Hindlimb muscle (tissue), 1 donor: ENCODE measurements at places on chromosomes 3 and 15.

DNA sequence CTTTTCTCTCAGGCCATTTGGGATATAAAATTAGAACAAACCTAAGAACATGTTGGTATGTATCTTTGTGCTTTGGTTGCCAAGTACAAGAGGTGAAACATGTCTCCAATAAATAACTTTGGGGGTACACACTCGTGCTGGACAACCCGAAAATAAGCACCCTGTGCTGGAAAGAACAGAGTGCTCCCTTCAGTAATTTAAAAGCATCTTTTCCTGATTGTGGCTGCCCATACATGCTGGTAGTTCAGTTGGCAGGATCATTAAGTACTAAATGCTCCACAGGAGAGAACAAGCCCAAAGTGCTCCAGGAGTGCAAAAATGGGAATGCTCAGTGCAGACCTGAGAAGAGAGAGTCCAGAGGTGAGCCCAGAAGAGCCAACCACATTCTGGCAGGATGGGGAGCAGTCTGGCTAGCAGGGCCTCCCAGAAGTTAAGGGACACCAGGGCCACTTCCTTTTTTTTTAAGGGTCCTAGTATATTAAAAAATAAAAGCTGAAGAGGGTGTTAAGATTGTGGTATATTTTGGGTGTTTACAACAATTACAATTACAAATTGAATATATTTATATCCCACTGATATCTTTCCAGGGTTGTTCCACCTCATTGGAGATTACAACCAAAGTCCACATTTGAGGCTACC, 48.6 kb upstream of the SSR3 start:
- DNase-seq, result no peak

GRCh38 chr3:16789344-16790120, 95.2 kb upstream of the PLCL2 start:
- no peak for DNase-seq

DNA sequence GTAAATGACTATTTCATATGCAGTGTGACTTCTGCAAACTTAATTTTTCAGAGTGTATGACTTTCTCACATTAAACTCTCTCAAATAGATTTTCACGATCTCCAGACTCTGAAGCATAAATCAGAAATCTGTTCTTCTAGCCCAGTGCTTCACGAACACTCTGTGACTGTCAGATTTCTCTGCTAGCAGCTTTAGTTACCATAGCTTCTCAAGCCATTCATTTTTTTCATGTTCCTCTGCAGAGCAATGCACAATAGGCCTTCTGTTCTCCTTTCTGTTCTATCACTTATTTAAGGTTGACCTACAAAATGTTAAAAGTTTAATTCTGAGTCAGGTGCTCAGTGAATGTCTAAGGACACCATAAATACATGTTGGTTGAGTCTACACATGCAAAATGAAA, 1102.2 kb downstream of the TUSC7 start:
- no peak for DNase-seq

GRCh38 chr3:160302806-160303205, 77.6 kb downstream of the C3orf80 start:
- DNase-seq, result no peak

DNA sequence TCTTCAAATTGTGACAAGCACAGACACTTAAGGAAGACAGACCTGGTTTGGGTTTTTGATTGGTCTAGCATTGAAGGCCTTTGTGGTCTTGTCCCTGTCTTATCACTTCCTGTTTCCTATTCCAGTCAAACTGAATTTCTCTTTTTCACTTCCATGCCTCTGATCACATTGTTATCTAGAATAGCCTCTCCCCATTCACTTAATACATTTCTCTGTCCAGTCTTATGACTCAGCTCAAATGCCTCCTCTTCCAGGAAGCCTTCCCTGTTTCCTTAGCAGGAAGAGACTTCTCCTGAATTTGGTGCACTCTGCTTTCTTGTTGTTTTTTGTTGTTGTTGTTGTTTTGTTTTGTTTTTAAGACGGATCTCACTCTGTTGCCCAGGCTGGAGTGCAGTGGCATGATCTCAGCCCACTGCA, 45.5 kb downstream of the LIMD1 start:
- no peak for DNase-seq

- no peak for DNase-seq
These were observed 6.0 kb upstream of the ALPK3 start for GRCh38 chr15:84811151-84811550.

GRCh38 chr15:41683955-41684354, 23.8 kb downstream of the MGA start:
- no peak for DNase-seq

- DNase-seq, result no peak
These were observed 54.5 kb upstream of the SAMMSON start for GRCh38 chr3:69944931-69945493.

DNA sequence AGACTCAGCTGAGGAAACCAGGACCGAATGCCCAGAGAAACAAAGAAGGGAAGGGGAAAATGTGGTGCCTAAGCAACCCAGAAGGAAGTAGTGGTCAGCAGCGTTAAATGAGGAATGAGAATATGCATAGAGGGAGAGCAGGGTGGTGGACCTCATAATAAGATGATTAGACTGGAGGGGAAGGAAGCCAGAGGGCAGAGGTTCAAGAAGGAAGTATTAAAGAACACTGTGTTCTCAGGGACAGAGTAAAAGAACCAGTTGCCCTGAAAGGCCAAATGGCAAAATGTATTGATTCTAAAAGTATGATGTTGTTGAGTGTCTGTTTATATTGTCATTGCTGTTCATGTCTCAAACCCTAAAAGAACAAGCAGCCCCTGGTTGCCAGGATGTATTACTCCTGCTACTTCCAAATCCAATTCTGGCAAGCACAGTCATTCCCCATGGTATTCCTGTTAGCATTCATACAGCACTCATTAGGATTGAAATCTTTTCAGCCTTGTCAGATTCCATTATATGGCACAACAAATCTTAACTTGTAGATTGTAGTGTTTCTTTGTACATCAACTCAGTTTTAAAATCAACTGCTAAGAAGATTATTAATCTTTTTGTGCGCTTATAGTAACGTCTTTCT, 23.4 kb downstream of the P2RY1 start:
- no peak for DNase-seq

- DNase-seq, result no peak
These were observed 369.3 kb upstream of the ONECUT1 start for GRCh38 chr15:53159458-53159857.

DNA sequence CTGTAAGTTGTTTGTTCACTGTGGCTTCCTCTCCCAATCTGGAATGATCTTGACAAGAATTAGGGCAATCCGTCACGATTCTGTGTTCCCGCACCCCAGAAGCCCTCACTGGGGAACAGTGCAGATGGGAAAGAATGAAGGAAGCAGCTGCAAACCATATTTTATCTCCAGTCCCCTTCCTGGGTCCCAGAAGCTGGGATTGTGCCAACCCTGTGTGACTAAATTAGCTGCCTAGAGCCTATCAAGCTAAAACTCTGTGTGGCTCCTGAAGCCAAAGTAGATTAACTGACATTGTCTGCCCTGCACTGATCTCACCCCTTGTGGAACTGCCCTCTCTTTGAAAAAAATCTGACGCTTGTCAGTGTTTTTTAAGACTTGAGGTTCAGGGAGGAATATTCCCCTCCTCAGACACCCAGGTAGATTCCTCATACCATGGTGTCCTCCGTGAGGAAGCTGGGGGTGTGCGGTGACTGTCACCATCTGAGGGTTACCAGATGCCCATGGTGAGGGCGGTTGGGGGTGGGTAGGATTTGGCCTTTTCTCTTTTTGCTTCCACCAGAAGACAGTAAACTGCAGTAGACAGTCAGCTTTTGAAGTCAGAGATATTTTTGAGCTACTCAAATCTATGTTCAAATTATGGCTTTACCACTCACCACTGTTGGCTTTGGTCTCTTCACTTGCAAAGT, 358.3 kb upstream of the TPM1 start:
- DNase-seq, result peak; percentile 51

- DNase-seq, result no peak
These were observed 148.0 kb downstream of the DIPK2A start for GRCh38 chr3:144119633-144120032.

DNA sequence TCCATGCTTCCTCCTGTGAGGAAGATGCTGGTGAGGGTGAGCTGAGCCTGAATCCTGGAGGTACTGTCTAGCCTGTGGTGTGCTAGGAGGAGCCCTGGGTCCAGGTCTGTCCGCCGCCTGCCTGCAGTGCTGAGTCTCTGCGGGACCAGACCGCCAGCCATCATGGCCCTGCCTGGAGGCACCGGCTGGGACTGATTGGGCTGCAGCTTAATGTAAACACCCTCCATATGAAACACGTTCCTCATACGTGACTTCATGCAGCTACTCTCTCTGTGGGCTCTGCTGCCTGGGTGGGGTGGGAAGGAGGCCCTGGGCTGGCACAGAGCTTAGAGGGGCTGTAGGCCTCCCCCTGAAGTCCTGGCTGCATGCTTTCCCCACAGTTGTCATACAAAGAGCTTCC, 67.4 kb downstream of the FBLN2 start:
- DNase-seq, result no peak

DNA sequence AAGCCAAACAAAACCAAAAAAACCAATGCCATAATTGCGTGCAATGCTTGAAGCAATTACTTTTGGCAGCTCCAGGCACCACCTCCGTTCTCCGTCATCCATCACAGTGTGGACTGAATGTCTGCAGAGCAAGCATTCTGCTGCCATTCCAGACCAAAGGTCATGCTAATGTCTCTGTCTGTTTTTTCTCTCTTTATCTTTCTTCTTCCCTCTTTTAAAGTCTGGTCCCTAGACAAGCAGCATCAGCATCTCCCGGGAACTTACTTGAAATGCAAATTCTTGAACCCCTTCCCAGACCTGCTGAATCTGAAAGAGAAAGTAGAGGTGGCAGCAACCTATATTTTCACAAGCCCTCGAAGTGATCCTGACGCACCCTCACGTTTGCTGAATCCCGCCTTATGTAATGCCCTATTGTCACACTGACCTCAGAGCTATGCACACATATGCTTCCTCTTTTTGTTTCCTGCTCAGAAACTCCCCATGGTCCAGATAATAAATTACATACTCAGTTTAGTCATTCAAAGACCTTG, 297.3 kb upstream of the PROK2 start:
- no peak for DNase-seq

DNA sequence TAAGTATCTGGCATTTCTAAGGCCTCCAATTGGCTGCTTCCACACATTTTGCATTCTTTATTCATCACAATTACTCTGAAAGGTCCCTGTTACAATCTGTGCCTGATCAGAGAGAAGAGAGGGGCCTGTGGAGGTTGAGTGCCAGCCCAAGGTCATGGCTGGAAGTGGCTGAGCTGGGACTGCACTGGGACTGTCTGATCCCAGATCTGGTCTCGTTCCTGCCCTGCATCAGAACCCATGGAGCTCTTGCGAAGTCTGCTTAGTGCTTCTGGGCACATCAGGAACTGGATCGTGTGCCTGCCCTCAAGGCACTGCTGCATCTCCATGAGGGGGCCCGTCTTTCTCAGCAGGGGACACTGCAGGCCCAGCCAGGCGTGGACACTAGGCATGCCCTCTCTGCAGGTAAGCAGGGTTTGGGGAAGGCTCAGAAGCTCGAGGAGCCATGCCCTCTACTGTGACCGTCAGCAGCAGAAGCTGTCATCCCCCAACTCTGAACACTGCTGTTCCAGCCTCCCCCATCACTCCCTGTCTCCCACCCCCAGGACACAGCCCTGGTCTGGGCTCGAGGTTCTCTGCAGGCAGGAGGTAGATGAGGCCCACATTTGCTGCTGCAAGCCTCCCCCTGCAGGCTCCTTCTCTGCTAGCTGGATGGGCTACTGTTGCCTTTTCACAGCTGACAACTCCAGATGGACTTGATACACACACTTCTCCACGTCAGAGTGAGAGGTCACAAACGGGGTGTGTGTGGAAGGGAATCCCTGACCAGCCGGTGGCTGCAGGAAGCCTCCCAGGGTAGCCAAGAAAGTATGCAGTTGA, 96.5 kb upstream of the PRR23E start:
- no peak for DNase-seq

- peak; percentile 76 for DNase-seq
These were observed at the start of gene KIF7 for GRCh38 chr15:89654847-89655805. KIF7 (minus strand) TSS chr15:89655467; CDS start chr15:89652930, 2,537 bp downstream.

DNA sequence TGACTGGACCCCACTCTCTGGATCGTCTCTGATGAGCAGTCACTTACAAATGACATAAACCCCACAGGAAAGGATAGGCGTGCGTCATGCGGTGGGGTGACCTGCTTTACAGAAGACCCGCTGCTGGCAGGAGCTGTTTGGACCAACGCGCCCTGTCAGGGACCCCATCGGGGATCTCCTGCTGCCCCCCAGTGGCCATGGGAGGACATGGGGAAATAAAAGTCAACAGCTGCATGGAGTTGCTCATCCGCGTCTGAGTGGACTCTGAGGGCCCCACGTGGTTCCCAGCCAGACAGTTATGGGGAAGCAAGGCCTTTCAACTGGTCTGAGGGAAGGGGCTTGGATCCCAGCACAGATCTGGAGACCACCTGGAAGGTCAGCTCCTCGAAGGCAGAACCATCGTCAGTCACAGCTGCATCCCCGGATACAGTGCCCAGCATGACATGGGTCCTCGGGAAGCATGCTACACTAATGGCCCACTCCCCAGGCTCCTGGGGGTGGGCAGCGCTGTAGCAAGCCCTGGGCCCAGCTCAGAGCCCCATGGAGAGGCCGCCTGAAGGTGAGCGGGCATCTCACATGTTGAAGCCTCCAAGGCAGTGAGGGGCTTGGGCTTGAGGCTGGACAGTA, 32.1 kb downstream of the PTH1R start:
- peak; percentile 80 for DNase-seq

- DNase-seq, result no peak
These were observed 250.3 kb downstream of the EDEM1 start for GRCh38 chr3:5437783-5438323.

- DNase-seq, result no peak
These were observed 55.3 kb upstream of the NUDT16 start for GRCh38 chr3:131326307-131326706.

GRCh38 chr3:144989807-144990206, 1018.2 kb downstream of the DIPK2A start:
- DNase-seq, result no peak

- DNase-seq, result peak; percentile 79
These were observed at the start of gene NT5DC2 for GRCh38 chr3:52533623-52534280. NT5DC2 (minus strand) TSS chr3:52533857; CDS start chr3:52533737, 120 bp downstream.

- DNase-seq, result no peak
These were observed 635.9 kb downstream of the CADM2 start for GRCh38 chr3:85594676-85595075.

DNA sequence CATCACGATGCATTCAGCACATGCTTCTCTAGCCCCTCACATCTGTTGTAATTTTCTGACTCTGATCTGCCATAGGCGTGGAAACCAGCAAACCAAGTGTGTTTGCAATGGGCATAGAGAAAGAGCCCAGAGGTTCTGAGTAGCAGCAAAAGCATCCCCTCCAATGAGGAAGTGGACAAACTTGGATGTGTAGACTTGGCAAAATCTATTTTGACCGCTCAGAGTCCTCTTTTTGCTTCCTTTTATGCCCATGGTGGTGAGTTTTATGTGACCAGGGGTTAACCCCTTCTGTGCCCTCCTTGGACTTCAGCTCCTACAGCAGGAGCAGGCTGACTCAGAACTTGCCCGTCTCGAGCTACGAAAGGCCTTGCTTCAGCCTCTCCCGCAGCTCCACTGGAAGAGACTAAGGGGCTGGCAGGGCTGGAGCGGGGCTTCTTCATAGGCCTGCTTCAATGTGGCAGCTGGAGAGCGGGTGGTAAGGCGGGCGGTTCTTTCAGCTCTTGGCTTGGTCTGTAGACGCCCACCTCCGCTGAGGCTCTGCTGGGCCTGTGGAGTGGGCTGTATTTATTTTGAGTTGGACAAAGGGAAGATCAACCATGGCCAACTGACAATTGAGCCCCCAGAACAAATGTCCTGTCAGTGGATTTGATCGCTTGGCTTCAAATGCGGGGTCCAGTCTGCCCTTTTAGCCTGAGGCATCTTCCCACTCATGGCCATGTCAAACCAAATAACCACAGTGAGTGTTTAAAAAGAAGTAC, 6.5 kb upstream of the ETV5 start:
- DNase-seq, result no peak

- DNase-seq, result peak; percentile 11
These were observed 9.1 kb upstream of the SLC9C1 start for GRCh38 chr3:112302881-112303763.

GRCh38 chr3:40045051-40045450, 235.6 kb downstream of the MYRIP start:
- peak; percentile 20 for DNase-seq
